ENCODE measurements at places on chromosomes 5 and 9. TPM values are rescaled to one million over a fixed set of nuclear protein-coding genes. Genes with fewer than 3 reads are reported as not detected.

SLC4A9 gene
- polyA plus RNA-seq: 0.19 TPM

CERT1 gene
- polyA plus RNA-seq: 32.4 TPM

NTNG2 gene
- 0.25 TPM for polyA plus RNA-seq

KCNV2 gene
- polyA plus RNA-seq: 0.27 TPM

CDH12 gene
- polyA plus RNA-seq: 1.3 TPM

DNA sequence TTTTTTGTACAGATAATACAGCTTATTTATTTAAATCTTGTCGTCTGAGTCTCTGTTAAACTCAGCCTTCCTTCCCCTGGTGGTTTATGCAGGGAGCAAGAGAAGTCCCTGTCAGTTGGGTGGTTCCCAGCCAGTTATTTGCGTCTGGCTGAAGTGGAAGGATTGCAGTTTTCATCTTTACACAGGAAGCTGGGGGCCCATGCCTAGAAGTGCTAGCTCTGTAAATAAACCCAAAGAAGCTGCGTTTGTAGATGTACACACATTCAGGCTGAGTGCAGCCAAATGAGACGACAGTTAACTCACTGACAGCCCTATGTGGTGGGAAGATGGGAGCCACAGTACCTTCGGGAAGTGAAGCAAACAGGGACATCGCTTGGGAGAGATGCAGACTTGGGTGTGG, 122.1 kb downstream of the SAXO1 start:
- DNase-seq: no peak

- no peak for DNase-seq
These were observed 802.2 kb upstream of the WWC1 start for GRCh38 chr5:167489202-167489601.

DNA sequence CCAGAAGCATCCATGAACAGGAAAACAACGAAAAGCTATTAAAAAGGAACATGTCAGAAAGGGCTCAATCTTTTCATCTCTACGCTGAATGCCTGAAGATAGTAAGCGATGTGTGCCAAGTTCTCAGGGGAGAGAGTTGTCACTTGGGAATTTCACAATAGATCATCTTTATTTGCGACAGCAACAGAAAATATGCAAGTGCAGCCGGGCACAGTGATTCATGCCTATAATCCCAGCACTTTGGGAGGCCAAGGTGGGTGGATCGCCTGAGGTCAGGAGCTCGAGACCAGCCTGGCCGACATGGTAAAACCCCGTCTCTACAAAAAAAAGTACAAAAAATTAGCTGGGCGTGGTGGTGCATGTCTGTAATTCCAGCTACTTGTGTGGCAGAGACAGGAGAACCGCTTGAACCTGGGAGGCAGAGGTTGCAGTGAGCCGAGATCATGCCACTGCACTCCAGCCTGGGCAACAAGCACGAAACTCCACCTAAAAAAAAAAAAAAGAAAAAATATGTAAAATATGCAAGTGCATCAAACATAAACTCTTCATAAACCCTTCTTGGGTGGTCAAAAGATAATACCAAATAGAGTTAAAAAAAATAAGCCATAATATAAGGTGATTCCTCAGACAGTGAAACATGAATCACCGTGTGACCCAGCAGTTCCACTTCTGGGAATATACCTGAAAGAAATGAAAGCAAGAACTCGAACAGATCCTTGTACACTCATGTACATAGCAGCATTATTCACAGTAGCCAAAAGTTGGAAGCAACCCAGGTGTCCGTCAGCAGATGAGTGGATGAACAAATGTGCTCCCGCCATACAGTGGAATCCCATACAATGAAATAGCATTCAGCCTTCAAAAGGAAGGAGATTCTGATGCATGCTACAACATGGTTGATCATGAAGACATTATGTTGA, 16.2 kb downstream of the SFXN1 start:
- no peak for DNase-seq

DNA sequence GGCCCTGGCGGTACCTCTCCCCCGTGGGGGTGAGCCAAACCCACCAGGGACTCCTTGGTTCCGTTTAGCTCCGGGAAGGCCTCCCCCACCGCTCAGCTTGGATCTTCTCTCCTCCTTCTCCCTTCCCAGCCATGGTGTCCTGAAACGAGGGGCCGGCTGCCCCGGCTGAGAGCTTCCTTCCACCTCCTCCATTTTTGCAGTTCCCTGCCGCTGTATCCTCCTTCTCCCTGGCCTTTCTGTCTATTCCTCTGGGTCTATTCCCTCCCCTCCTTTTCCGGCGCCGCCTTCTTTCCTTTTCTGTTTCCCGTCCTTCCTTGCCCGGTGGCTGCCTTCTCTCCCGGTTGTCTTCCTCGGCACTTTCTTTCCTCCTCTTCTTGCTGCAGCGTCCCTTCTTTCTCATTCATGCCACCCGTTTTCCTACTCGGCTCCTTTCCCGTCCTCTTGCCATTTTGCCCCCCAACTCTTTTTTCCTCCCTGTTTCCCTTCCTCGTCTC, 110.4 kb downstream of the LIFR start:
- no peak for DNase-seq

IFNA13 gene
- polyA plus RNA-seq: not detected

CSF1R gene
- 22.9 TPM for polyA plus RNA-seq

DNA sequence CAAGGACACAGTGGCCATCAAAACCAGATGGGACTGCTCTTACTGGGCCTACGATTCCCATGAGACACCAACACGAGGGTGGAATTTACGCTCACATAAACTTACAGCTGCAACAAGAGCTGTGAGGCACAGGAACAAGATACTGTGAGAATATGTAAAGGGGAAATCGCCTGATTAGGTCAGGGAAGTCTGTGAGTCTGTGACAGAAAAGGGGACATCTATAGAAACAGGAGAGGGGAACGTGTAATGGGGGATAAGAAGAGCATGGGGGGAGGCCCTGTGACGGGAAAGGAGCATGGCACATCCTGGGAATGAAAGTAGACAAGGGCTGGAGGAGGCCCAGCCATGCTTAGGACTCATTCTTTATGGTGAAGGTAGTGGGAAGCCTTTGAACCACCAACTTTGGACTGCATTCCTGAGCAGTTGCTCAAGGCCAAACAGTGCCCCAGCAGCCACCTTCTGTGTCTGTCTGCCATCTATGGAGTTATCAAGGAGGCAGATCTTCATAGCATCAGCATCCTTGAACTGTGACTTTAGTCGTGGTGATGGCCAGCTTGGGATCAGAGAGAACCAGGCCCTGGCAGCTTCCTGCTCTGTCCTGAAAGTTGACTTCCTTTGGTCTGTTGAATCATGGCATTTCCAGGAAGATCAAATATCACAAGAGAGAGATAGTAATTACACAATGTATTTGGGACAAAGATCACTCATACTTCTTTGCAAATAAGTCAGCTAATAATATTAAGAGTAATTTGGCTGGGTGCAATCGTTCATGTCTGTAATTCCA, 87.9 kb upstream of the FAM169A start:
- no peak for DNase-seq

DNA sequence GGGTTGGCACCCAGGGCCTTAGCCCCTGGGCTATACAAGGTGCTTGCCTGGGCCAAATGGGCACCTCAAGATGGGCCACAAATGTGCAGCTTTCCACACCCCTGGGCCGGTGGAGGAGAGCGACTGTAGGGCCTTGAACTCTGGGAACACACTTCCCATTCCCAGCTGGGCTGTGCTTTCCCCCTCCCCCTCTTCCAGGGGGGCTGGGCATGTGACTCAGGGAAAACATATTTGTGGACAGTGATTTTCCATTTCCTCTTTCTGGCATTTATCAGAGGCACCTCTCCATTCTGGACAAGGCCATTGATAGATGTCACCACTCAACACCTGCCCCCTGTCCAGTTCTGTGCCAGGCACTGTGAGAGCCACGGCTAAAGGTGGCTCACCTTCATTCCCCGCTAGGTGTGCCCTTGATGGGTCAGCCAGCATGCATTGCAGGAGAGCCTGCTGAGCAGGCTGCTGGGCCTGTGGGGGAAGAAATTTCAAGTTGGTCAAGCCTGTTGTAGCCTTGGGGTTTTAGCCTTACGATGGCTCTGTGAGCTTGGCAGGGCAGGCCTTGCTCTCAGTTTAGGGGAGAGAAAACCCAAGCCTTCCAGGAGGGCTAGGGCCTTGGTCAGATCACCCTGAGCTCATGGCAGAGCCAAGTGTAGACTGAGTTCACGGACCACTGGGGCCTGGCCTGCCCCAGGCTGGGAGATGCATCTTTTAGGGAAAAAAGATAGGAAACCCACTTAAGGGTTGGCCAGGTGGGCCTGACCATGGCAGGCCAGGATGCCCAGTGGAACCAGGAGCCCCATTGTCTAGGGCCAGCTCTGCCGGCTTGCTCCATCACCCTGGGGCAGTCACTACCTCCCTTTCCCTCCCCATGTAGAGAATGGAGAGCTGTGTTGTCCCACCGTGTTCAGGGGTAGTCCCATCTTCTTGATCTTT, 113.9 kb downstream of the DAB2IP start:
- no peak for DNase-seq

DNA sequence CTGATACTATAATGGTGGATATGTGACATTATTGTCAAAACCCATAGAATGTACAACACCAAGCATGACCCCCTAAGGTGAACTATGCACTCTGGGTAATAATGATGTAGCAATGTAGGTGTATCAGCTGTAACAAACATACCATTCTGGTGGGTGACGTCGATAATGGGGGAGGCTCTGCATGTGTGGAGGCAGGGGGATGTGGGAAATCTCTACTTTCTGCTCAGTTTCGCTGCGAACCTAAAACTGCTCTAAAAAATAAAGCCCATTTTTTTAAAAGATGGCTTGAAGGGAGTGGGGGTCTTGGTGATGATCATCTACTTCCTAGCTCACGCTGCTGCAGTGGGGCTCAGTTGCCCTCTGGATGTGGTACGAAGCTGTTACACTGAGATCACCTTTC, 51.1 kb downstream of the RASGEF1C start:
- no peak for DNase-seq

- DNase-seq: no peak
These were observed 3.3 kb downstream of the ZNF608 start for GRCh38 chr5:124742983-124743601.

- DNase-seq: no peak
These were observed 2.5 kb upstream of the YTHDC2 start for GRCh38 chr5:113510836-113511451.

DNA sequence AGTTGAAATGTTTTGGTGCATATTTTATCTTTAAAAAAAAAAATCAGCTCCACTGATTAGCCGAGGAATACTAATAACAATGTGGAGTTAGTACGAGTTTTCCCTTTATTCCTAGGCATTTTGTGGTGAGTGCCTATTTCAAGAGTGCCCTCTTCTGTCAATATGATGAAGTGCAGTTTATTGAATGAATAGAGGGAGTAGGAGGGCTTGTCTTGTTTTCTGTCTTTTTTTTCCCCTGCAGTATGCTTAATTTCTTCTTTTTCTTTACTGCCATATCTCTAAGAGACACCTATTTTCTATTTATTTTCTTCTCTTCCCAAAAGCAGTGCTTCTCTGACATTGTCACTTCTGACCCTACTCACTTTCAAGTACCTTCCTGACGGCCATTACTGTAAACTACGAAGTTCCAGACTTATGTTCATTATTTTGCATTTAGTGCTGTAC, 169.6 kb upstream of the PITX1 start:
- no peak for DNase-seq

- peak; percentile 31 for DNase-seq
These were observed 939.7 kb downstream of the NR2F1-AS1 start for GRCh38 chr5:92641031-92641962.

NPR2 gene
- polyA plus RNA-seq: 22.4 TPM

- no peak for DNase-seq
These were observed 62.2 kb downstream of the IPPK start for GRCh38 chr9:92607773-92608172.

GRCh38 chr9:74762950-74763349, 124.8 kb downstream of the TRPM6 start:
- DNase-seq: no peak

DNA sequence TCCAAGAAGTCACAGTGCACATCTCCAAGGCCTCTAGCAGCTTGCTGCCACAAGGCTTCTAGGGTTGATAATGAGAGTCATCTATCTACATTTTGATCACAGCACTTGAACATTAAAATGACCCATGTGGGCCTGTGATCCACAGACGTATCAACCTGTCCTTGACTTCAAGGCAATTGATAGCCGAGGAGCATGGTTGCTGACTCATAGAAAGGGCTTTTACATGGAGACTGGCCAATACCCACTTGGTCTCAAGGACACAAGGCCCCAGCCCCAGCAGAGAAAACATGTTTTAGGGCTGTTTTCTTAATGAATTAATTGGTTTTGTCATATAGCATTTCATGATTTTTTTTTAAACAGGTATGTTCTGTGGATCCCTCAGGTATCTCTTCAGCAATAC, 314.0 kb downstream of the SEMA5A start:
- no peak for DNase-seq

FOXD4L5 gene
- 0.90 TPM for polyA plus RNA-seq

SPOCK1 gene
- polyA plus RNA-seq: 3.4 TPM

IFNE gene
- not detected for polyA plus RNA-seq

ARHGEF28 gene
- polyA plus RNA-seq: 2.7 TPM

CBY3 gene
- polyA plus RNA-seq: 0.37 TPM

- DNase-seq: no peak
These were observed 28.2 kb downstream of the ITGA2 start for GRCh38 chr5:53017383-53017782.

GRCh38 chr5:150485693-150486401, 22.1 kb upstream of the NDST1 start:
- DNase-seq: no peak

DNA sequence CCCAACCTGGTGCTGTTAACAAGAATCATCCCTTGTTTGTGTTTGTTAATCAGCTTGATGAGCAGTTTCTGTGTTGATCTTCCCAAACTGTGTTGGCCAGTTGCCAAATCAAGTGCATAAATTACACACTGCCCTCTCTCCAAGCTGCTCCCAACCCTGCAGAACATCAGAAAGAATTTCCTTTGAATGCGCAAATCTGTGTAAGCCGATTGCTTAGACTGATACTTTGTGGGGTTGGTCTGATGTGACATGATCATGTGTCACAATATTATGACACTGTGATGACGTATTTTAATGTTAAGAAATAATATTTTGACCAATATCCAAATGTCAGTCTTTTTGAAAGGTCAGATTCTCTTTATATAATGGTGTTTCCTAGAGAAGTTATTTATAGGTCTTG, 766.4 kb upstream of the WWC1 start:
- DNase-seq: no peak

- DNase-seq: no peak
These were observed 109.9 kb downstream of the CACNA1B start for GRCh38 chr9:137987244-137988030.

BAAT gene
- 1.7 TPM for polyA plus RNA-seq

DNA sequence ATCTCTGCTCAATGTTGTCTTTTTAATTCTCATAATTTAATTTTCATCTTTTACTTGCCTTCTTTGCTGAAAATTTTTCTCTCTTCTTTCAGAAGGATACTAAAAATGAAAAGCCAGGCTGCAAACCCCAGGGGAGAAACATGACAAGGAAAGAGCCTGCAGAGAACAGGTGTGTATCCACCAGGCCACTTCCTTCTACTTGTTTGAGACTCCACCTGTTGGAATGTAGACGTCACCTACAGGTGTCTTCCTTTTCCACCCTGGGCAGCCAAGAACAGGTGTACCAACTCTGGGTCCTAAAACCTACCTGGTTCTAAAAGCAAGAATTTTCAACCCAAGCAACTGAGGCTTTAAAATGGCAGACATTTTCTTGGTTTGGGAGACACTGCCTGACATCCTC, 166.8 kb downstream of the ATP10B start:
- no peak for DNase-seq
